ENCODE measurements at places on chromosomes 5 and 9.

DNA sequence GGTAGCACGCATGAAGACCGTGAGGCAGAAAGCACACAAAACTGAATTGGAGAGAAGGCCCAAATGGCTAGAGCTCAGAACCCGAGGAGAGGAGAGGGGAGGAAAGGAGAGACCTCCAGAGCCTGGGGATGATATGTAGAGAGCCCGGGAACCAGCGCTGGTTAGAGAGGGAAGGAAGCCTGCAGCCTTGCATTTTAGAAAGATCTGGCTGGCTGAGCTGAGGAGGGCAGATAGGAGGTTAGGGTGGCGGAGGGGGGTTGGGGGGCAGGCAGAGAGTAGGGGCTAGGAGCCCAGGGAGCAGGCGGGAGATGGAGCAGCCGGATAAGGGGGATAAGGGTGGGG, 127.2 kb downstream of the C9orf50 start:
- DNase-seq: no peak

GRCh38 chr9:79639354-79639753, 67.6 kb downstream of the TLE4 start:
- DNase-seq: no peak

DNA sequence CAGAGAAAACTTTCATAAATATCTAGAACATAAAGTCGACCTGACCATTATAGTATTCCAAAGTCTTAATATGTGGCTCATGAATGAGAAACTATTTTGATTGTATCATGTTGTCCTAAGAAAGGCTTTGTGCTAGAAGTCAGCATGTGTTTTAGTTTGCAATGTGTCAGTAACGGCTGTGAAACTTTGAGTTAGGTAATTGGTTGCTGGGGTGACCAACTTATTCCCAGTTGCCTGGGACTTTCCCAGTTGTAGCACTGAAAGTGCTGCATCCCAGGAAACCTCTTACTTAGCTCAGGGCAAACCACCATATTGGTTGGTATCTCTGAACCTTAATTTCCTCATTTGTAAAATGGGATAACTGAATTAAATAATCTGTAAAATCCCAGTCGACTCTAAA, 114.6 kb upstream of the SLC12A2 start:
- no peak for DNase-seq

- DNase-seq: no peak
These were observed 415.9 kb upstream of the KLF4 start for GRCh38 chr9:107905308-107906020.

DNA sequence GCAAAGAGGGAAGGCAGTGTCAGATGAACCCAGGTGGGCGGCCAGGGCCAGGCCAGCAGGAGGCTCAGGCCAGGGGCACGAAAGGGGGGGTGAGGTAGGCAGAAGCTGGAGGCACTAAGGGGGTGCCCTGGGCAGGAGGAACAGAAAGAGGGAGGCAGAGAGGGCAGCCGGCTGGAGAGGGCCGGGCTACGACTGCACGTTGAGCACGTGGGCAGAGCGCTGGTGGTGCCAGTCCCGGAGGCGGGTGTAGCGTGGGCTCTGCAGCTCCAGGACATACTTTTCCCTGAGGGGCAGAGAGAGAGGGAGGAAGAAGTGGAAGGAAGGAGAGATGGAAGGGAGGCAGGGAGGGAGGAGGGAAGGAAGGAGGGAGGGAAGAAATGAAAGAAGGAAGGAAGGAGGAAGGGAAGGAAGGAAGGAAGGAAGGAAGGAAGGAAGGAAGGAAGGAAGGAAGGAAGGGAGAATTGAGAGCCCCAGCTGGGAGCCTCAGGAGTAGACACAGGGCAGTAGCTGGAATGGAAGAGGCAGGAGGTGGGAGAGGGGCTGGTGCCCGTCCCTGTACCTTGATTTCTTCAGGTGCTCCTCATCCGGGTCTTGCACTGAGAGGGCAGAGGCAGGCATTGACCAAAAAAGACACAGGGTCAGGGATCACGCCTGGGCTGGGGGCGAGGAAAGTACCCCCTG, 7.0 kb downstream of the PDLIM7 start:
- DNase-seq: no peak

GRCh38 chr5:126454081-126454480, 30.9 kb downstream of the GRAMD2B start:
- DNase-seq: no peak

GRCh38 chr9:116020801-116021200, 132.8 kb upstream of the PAPPA start:
- no peak for DNase-seq

DNA sequence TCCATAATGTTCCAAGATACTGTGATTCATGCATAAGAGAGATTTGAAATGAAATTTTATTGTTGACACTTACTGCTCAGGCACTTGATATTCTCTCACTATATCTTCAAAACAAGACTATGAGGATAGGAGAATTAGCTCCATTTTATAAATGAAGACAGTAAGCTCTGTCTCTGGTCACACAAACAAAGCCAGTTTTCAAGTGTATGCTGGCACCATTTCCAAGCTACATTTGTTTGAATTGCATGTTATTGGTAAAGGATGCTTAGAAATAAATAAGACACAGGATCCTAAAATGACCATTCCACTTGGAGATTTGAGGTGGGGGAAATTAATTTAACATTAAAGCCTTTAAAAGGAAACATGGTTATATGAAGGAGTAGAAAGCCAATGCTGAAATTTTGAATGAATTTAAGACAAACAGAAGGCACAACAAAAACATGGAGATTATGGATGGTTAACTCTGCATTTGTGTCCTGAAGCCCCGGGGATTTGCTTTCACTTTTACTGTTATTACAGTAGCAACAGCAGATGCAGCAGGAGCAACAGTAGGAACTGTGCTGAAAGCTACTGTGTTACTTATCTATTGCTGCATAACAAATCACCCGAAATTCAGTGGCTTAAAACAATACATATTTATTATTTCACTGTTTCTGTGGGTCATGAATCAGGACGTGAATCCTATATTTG, 79.7 kb upstream of the ASTN2 start:
- no peak for DNase-seq

- DNase-seq: no peak
These were observed 34.4 kb downstream of the DUSP1 start for GRCh38 chr5:172736508-172737135.
